ENCODE measurements at places on chromosomes 2 and 18.

DNA sequence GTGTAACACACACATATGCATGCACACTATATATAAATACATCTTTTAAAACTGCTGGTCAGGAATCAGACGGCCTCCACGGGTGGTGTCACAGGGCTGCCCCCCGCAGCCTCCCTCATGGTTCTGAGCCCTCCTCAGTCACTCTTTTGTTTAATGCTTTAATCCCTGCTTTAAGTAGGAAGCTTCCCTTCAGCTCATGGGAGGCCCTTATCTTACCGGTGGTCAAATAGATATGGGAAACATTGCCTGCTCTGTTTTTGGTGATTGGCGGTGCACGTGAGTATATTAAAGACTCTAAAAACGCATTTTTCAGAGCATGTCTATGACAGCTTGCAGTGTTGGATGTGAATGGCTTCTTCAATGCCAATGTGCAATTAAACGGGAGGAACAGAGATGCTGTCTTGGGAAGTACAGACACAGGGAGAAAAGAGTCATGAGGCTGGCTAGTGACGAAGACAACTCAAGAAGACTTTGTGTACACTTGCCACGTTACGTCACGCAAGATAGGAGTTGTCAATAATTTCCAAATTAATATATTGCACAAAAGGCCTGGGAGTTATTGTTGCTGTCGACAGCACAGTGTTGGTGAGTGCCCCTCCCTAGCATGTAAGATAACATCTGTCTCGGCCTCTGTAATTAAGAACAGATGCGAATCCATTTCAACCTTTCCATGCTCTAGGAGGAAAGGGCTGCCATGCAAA lies 23.3 kb downstream of the GNLY start:
- DNase-seq, result no peak

- DNase-seq, result no peak
Observed at GRCh38 chr2:72027426-72028161, 120.1 kb downstream of the CYP26B1 start.

GRCh38 chr2:109317471-109318095 lies 188.6 kb downstream of the SH3RF3 start:
- DNase-seq, result no peak

DNA sequence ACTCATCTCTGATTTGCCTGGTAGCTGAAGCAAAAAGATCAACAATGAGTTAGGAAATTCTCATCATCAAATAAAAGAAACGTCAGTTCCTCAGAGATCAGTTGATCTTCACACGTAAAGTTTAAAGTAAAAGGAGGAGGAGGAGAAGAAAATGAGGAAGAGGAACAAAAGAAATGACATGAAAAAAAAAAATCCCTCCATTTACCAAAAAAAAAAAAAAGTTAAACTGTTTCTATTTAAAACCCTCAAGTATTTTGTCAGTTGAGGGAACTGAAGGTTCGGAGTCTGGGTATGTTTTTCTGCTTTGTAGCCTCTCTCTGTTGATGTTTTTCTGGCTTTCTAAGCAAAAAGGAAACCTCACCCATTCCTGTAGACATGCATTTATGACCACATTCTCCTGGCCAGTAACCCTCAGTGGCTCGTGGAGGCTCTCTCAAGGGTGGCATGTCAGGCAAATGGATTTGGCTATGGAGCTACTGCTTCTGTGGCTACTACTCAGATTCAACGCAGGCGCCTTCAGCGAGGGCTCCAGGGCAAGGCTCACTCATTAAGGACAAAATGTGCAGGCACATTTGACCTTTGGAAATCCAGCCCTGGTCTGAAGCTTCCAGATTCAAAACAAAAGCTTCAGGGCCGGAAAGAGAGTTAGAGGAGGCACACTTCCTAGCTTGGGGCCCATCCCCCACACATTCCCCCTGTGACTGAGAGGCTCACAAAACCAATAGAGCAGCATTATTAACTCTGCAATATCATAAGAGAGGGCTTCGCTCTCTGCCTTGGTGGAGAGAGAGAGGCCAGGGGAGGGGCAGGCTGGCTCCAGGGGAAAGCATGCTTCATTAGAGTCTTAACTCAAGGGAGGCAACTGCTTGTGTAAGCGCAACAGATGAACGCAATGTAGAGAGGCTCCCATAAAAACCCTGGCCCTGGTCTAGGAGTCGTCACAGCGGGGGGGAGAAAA lies 22.3 kb downstream of the KLF7 start:
- DNase-seq, result no peak

DNA sequence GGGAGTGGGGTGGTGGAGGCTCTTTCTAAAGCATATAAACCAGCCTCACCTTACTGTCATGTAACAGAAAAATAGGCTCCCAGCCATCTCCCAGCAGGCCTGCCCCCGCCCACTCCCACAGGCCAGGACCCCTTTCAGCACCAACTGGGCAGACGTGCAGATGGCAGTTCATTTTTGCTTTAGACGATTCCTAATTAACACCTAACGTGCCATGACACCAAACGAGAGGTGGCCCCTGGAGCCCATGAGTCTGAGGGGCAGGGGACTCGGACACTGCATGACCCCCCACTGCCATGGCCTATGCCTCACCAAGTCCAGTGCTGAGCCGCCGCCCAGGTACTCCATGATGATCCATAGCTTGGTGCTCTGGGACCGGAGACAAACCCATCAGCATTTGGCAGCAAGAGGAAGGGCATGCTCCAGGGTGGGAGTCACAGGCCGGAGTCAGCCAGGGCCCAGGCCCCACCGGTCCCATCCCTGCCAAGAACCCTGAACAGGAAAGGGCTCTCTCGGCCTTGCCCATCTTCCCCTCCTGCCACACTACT lies 7.9 kb downstream of the STK25 start:
- DNase-seq, result no peak

GRCh38 chr2:177352441-177353186 lies 40.0 kb upstream of the AGPS start:
- no peak for DNase-seq

DNA sequence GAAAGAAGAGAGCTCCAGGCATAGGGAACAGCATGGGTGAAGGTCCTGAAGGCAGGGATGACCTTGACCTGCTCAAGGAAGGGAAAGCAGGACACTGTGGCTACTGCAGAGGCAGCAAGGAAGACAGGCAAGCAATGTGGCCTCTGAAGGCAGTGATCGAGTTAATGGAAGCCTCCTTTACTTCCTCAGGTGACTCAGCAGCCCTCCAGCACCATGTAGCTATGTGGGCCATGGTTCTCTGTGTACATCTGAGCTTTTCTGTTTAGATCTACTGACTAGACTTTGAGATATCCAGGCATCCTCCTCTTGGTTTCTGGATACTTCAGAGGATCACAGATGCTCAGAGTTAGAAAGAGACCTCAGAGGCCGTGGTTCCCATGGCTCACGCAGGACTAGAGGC lies 107.3 kb upstream of the PID1 start:
- DNase-seq, result no peak

GRCh38 chr18:24947521-24948305 lies 404.3 kb downstream of the ZNF521 start:
- DNase-seq, result no peak

GRCh38 chr18:29002747-29003146 lies 825.8 kb upstream of the CDH2 start:
- no peak for DNase-seq

GRCh38 chr2:190864375-190864774 lies 16.2 kb upstream of the GLS start:
- DNase-seq, result no peak

GRCh38 chr2:45263147-45263546 lies 253.9 kb upstream of the SIX2 start:
- no peak for DNase-seq

GRCh38 chr2:212677466-212677865 lies 138.9 kb upstream of the ERBB4 start:
- DNase-seq, result no peak

- DNase-seq, result no peak
Observed at GRCh38 chr2:113181258-113182051, 7.7 kb downstream of the PSD4 start.
